ENCODE measurements at places on chromosomes 7 and 10. TPM values are rescaled to one million over a fixed set of nuclear protein-coding genes. Genes with fewer than 3 reads are reported as not detected.

DNA sequence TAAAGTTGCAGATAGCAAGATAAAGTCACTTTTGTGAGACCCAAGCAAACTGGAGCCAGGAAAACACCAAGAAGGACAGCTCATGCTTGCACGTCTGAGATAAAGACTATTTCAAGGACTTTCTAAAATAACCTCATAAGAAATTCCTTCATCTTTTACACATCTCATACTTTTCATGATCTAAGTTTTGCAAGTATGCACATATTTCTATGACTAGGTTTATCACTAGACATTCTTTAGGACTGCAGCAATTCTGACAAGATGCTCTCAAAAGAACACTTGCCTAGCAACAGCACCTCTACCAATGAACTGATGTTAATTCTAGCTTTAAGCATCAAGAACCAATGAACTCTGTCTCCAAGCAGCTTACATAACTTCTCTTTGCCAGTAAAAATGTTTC is 457.6 kb downstream of the SEMA3D start:
- DNase-seq = no peak

- no peak for DNase-seq
Measured at GRCh38 chr10:26214004-26214403, 2.6 kb upstream of the GAD2 start.

- no peak for DNase-seq
Measured at GRCh38 chr10:129343141-129343540, 123.9 kb upstream of the MGMT start.

DNA sequence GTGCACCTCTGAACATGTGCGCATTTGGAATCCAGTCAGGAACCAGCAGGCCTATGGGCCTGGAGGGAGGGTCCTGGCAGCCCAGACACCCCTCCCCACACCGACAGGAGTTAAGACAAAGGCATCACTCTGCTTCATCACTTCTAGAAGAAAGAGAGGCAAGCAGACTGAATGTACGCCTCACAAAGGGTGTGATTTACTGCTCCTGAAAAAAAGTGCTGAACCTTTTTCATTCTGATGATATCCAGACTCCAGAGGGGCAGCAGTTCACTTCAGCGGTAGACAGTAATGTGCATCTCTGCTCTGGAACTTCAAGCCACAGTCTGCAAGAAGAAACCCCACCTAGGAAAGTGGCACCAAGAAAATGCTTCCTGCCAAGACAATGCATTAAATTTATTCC is 88.2 kb upstream of the TMEM72 start:
- DNase-seq = no peak

DNA sequence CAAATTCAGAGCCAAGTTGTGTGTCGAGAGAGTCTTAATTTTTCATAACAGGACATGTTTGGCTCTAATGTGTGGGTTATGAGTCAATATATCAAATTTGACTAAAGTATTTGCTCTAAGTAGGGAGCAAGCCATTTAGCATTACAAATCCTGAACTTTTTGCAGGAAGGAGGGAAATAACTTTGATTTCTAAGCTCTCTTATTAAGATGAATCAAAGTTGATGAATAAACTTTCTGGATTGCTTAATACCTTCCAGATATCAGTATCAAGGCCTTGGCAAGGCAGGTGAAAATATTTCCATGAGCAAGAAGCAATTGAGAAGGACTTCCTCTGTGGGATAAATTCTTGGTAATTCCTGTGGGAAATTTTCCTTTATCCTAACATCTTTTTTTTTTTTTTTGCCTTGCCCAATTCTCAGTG is 258.8 kb downstream of the AHR start:
- no peak for DNase-seq

DNA sequence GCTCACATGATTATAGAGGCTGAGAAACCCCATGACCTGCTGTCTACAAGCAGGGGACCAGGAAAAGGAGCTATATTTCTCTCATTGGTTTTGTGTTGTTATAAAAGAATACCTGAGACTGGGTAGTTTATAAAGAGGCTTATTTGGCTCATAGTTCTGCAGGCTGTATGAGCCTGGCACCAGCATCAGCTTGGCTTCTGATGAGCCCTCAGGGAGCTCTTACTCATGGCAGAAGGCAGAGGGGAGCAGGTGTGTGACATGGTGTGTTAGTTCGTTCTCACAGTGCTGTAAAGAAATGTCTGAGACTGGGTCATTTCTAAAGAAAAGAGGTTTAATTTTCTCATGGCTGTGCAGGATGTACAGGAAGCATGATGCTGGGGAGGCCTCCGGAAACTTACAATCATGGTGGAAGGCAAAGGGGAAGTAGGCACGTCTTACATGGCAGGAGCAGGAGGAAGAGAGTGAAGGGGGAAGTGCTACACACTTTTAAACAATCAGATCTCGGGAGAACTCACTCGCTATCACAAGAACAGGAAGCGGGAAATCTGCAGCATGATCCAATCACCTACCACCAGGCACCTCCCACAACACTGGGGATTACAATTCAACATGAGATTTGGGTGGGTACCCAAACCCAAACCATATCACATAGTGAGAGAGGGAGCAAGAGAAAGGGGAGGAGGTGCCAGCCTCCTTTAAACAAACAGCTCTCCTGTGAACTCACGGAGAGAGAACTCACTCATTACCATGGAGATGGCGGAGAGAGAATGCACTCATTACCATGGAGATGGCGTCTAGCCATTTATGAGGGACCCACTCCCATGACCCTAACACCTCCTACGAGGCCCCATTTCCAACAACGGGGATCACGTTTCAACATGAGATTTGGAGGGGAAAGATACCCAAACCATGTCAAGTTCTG is 133.4 kb downstream of the JCAD start:
- no peak for DNase-seq

Gene CLCN1
- polyA plus RNA-seq = 0.76 TPM

Gene SYT15B
- not detected for polyA plus RNA-seq
